D341Med (cell line): ENCODE measurements at places on chromosomes 5 and 9.
A peak's percentile ranks its signal among the peaks of the same experiment; 100 is the strongest.

DNA sequence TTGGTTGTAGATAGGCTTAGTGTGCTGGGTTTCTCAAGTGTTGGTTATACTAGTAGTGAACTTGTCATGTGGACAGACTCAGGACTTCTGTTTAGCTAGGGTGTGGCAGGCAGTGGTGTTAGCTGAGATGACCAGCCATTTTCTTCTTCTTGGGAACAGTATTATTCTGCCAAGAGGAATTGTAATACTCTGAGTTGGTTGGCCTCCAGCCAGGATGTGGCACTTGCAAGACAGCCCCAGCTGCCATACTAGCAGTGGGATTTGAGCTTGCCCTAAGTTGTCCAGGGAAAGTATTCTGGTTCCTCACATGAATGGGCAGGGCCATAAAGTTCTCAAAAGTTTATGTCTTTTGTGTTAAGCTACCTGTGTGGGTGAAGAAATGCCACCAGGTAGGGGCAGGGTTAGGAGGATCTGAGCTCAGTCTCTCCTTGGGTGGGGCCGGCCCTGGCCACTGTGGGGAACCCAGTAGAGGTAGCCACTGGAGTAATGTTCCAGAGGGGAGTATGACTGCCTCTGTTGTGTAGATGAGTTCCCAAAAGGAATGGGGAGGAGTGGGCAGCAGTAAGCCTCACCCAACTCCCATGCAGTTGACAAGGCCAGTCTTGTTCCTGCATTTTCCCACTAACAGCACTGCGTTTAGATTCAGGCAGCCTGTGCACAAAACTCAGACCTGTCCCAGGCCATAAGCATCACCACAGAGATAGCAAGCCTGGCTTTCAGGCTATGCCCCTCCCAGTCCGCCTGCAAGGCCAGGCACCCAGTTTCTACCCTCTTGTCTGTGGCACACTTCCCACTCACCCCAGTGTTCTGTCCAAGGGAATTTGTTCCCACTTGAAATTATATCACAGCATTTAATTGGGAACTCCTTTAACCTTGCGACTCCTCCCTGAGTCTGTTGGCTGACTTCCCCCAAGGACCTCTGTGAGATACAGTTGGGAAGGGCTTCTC, 250.7 kb downstream of the ANXA1 start:
- no peak for DNase-seq

DNA sequence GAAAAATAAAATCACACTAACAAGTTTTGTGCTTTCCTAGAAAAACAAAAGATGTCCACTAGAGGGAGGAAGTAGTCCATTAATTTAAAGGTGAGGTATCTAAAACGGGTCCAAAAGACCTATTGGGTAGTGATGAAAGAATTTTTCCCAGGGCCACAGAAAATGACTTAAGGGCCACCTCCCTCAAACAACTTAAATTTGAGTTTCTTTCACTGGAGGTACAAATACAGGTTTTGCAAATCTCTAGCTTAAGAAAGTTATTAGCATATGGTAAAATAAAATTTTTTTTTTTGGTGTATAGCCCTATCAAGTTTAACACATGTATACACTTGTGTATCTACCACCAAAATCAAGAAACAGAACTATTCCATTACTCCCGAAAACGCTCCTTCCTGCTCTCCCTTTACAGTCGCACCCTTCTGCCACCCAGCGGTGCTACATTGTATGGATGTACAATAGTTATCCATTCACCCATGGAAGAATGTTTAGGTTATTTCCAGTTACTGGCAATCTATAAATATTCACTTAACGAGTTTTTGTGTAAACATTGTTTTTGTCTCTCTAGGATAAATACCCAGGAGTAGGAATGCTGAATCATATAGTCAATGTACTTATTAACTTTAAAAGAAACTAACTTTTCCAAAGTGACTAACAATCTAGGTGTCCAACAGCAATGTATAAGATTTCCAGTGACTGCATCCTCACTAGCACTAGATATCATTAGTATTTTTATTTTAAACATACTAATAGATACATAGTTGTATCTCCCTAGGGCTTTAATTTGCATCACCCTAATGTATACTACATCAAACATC, 21.9 kb downstream of the DEPDC1B start:
- no peak for DNase-seq

DNA sequence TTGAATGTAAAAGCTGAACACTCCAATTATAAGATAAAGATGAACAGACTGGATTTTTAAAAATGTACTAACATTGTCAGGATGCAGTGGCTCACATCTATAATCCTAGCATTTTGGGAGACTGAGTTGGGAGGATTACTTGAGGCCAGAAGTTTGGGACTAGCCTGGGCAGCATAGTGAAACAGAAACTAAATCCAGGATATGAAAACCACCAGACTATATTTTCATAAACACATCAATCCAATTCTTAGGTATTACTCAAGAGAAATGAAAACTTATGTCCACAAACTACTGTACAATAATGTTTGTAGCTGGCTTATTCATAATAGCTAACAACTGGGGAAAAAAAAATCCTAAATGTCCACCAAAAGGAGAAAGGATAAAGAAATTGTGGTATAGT, 26.8 kb upstream of the NAA35 start:
- no peak for DNase-seq

DNA sequence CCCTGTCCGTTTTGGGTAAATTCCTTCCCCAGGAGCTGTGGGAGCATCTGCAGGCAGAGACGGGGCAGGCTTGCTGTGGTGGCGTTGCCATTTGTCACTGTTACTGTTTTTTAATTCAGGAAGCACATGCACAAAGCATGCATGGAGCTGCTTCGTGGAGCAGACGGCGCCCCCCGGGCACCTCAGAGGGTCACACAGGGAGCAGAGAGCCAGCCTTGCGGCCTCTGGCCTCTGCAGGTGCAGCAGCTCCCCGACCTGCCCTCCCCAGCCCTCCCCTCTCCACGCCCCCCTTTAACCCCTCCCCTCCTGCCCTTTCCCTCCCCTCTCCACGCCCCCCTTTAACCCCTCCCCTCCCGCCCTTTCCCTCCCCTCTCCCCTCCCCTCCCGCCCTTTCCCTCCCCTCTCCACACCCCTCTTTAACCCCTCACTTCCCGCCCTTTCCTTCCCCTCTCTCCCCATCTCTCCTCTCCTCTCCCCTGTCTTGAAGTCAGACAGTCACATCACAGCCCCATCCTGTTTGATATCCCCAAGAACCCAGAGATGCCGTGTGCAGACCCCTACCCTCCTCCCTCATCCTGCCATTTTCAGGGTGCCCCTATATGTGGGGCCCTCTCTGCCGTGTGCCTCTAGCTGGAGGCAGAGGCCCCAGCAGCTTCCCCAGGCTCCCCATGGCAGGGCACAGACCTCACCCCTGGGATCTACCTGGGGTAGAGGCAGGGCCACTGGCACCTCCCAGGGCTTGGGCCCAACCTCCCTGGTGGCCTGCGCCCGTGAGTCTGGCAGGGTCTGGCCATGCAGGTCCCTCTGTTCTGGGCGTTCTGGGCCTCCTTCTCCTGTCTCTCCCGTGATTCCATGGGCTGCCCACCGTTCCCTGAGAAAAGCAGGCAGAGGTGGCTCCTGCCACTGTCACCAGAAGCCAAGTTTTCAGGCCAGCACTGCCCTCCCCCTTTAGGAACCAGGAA, 29.6 kb upstream of the UBAC1 start:
- peak; percentile 61 for DNase-seq

DNA sequence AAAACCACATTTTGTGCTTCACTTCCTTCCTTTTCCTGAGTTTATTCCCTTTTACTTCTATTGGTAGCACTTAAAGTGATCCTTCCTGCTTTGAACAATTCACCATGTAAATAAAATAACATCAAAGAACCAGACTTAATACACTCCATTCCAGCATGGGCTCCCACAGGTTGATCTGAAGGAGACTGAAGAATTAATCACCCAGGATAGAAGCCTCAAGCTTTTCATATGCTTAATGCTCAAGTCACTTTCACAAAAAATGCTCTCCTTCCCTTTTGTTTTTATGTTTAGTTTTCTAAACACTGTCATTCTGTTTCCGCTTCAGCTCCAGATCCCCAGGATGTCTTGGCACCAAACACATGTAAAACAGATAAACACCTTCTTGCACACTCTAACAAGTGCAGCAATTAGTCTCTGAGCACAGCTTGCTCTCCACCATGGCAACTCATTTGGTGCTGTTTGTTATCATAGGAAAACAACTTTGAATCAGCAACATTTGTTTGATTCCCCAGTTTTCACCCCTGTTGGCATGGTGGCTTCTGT, 37.0 kb downstream of the DMRTA1 start:
- no peak for DNase-seq

GRCh38 chr9:78031444-78031892, at the start of gene GNAQ:
TSS of gene GNAQ (minus strand) at chr9:78031811. CDS start at chr9:78031235, 576 bp downstream.
- DNase-seq: peak; percentile 66

GRCh38 chr5:58871648-58872242, 288.9 kb downstream of the RAB3C start:
- no peak for DNase-seq

DNA sequence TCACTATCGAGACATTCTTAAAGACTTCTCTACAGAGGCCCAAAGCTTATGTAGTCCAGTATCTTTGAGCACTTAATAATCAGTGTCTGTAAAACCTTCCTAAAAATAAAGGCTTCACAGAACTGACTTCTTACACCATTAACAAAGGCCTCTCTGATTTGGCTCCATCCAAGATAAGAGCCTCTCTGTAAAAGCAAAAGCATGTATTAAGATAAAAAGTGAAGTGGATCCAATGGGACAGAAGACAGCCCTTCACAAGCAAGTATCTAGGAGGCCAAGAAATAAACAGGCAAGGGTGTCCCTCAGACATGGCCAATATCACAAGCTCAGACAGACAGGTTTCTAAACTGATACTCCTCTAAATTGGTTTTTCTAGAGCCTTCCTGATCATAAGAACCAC, 11.9 kb downstream of the LHFPL2 start:
- DNase-seq: no peak

- DNase-seq: no peak
Observed at GRCh38 chr9:114397219-114397847, 9.6 kb upstream of the AKNA start.

- no peak for DNase-seq
Observed at GRCh38 chr5:138275379-138275782, 960 bp upstream of the GFRA3 start.

- no peak for DNase-seq
Observed at GRCh38 chr5:96080557-96080956, 118.9 kb upstream of the ELL2 start.

GRCh38 chr5:78467752-78468357, 107.4 kb downstream of the SCAMP1 start:
- DNase-seq: no peak

- no peak for DNase-seq
Observed at GRCh38 chr5:72418271-72418670, 88.9 kb downstream of the ZNF366 start.

GRCh38 chr5:160209917-160210316, 19.4 kb upstream of the FABP6 start:
- DNase-seq: no peak

DNA sequence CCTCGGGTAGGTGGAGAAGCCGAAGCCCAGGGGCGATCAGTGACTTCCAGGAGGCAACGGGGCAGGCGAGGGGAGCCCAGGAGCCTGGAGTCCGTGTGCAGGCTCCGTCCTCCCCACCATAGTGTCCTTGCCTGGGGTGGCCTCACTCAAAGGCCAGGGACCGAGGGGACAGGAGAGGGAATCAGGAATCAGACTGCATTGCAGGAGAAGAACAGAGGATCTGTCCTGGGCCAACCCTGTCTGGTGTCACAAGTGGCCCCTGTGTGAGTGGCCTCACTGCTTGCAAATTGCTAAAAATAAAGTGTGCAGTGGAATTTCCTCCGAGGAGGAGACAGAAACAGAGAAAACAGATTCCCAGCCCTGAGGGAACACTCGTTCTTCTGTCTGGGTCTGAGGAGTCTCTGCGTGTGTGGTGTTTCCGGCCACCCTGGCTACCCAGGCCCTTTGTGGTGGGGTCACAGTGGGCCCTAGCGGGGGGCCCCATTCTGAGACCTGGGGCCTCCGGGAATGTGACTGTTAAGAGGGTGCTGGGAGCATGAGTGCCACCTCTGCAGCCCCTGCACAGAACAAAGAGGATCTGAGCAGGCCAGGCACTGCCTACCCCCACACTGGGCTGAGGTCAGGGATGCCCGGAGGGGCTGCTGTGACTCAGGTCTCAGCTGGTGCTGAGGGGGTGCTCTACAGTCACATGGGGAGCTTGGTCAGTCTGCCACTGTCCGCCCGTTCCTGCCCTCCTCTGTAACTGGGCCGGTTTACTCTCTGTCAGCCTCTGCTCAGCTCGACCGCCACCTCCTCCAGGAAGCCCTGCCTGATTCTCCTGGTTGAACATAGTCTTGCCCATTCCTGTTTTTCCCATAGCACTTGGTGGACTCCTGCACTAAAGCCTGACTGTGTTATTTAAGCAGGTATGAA, 7.4 kb downstream of the TRAF1 start:
- DNase-seq: no peak

DNA sequence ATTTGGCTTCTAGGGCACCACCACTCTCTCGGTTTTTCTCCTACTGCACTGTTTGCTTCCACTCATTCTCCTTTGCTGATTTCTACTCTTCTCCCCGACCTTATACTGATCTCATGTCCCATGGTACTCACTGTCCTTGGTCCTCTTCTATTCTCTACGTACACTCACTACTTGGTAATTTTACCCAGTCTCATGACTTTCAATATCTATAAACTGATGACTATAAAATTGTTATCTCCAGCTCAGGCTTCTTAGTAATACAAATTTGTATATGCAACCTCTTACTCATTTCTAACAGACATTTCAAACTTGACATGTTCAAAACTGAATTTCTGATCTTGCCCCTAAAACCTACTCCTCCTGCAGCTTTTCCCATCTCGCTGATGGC, 4.1 kb downstream of the RAPGEF6 start:
- no peak for DNase-seq

DNA sequence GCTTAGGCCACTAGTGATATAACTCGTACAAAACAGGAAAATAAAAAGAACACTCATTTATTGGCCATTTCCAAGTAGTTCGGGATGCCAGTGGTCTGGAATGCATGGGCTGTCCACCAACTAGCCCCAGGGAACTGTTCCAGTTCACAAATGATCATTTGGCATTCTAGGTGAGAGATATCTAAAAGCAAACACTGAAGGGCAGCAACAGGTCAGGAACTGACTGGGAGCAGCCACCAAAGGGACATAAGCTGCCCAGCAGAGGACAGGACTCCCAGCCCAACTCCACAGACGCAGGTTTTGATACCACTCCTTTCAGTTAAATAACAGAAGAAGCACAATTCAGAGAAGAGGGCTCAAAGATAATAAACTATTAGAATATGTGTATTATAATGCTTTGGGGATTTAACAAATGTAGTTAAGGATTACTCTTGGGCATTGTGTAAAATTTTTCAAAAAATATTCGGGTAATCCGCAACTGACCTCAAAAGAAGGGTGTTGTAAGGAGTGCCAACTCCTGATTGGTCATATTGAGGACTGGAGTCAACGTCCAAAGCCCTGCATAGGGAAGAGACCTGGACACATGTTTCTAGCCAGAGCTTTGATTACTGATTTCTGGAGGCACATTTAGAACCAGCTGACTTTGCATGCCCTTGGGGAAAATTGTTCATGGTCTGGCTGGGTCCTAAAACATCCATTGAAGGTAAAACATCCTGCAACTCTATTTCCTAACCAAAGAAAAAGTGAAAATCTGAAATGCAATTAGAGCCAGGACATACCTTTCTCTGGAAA, 320.0 kb downstream of the DNAH5 start:
- DNase-seq: no peak

- peak; percentile 87 for DNase-seq
Observed at GRCh38 chr5:176365351-176366231, at the start of gene ARL10. TSS of gene ARL10 (plus strand) at chr5:176365487. CDS start at chr5:176365564, 77 bp downstream.
